ENCODE measurements at places on chromosomes 5 and 9.

GRCh38 chr9:134378901-134379338 lies 52.7 kb downstream of the RXRA start:
- no peak for DNase-seq

- no peak for DNase-seq
These were observed 42.1 kb downstream of the CLINT1 start for GRCh38 chr5:157816682-157817386.

- no peak for DNase-seq
These were observed 1231.1 kb upstream of the ACO1 start for GRCh38 chr9:31153250-31153840.

GRCh38 chr5:169960659-169961058 lies 19.6 kb downstream of the INSYN2B start:
- no peak for DNase-seq

DNA sequence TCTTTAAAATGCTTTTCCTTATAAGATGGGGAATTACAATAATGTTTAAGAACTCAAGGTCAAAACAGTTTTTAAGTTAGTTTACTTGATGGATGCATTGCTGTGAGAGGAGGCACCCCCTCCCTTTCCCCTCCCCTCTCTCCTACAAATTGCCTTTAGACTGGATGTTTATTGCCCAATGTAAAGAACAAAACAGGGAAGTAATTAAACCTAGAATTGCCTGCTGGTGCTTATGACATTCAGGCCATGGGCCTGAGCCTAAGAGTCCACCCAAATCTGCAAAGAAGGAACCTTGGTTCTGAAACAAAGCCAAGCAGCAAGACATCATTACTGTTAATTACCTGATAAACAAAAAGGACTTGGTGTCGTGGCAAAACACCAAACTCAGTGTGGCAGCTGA lies 630.3 kb downstream of the ISL1 start:
- DNase-seq = no peak

DNA sequence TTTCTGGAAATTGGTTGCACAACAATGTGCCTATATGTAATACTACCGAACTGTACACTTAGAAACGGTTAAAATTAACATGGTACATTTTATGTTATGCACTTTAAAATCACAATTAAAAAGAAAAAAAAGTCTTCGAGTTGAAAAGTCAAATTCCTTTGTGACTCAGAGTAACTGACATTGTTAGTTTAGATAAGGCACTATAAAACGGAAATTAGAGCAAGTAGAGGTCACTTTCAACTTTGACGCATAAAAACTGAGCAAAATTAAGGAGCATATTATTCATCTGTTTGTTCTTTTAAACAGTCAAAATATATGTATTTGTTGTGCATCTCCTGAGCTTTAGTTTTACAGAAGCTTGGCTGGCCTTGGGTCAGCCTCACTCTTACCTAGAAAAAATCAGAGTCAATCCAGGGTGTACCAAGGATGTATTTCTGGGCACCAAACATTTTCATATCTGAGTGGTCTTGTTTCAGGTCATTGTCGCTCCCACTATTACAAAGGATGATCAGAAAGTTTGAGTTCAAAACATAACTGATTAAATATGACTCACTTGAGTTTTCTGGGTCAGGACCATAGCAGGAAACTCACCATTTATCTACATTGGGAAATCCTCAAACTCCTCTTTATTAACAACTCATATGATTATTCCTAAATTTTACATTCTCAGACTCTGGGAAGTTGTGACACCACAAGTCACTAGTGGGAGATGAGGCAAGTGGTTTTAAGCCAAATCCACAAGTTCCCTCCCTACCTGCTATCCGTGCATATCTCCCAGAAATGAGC lies 160.6 kb downstream of the CCDC192 start:
- no peak for DNase-seq

DNA sequence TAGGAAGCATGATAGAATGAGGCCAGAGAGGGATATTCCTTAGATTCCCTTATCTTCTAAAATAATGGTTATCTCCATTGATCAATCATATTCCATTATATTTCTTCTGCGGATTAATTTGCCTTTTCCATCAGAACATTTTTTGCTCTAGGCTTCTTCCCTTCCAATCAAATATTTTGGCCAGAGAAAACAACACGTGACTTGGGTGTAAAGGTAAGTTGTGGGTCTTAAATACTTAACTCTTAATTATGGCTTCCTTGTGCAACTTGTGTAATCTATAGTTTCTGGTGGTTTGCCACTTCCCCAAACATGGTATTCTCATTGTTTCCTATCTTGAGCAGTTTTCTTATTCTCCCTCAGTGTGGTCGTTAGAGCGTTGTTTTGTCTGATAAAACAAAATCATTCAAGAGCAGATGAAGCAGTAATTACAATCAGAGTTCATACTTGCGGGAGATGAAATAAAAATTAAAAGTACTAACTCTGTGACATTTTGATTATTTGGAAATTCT lies 889.3 kb downstream of the MAT2B start:
- no peak for DNase-seq

DNA sequence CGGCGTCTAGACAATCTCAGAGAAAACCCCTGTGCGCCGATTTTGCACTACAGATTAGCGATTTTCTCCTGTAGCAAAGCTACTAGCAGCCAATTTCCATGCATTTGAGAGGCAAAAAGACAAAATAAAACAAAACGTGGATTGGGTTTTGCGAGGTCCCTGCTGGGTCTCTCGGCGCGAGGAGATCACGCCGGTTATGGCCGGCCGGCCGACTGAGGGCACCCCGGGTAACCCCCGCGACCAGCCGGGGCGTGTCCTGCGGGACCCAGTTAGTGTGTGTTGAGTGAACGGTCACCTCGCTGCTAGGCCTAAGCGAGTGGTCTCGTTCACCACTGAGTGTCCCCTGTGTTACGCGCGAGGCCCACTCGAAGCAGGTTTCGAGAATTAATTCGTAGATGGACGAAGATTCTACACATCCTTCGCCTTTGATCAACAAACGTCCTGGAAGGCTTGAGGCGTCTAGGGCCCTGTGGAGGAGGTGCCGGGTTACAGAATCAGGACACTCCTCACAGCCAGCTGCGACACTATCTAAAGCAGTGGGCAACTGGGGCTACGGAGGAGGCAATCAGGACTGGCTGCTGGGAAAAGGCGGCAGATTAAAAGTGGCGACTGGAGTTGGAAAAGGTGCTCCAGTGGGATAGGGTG lies 764 bp upstream of the VDAC1 start:
- no peak for DNase-seq

- no peak for DNase-seq
These were observed 57.7 kb upstream of the FRRS1L start for GRCh38 chr9:109224751-109225150.

- DNase-seq = no peak
These were observed 43.3 kb upstream of the ZNF622 start for GRCh38 chr5:16508730-16509531.

DNA sequence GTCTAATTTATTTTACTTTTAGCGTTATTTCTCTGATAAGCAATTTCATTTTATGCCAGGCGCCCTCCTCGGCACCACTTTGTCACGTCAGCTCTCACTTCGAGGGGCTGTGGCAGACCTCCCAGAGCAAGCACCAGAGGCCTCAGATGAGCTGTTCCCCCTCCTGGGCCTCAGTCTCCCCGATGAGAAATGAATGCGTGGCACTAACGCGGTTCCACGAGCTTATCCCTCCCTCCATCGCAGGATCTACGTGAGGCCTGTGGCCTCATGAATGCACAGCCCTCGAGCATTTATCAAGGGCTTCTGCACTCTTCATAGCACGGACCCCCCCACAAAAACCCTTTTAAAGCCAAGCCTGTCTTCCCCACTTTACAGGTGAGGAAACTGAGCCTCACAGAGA lies 205.2 kb downstream of the CDK5RAP2 start:
- no peak for DNase-seq

- no peak for DNase-seq
These were observed 144.6 kb downstream of the CCDC171 start for GRCh38 chr9:15697446-15697851.

- peak; percentile 3 for DNase-seq
These were observed 44.0 kb downstream of the GGTA1 start for GRCh38 chr9:121455527-121456239.

DNA sequence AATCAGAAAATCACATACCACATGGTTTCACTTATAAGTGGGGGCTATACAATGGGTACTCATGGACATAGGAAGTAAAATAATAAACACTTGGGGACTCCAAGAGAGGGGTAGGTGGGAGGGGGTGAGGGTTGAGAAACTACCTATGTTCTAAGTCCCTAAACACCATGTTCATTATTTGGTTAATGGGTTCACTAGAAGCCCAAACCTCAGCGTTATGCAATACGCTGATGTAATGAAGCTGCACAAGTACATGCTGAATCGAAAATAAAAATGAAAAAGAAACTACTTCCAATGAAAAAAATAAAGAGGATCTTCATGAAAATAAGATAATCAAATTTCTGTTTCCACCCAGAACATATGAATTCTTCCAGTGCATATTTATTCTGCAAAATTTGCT lies 208.5 kb downstream of the TMEM161B start:
- no peak for DNase-seq
